ENCODE measurements at places on chromosomes 7 and 10. TPM values are rescaled to one million over a fixed set of nuclear protein-coding genes. Genes with fewer than 3 reads are reported as not detected.

The GPC2 gene
- 7.6 TPM for total RNA-seq

The SLC26A5 gene
- not detected for total RNA-seq

GRCh38 chr7:159068488-159068811, 76.2 kb downstream of the VIPR2 start:
- no peaks in the 10 kb centered on the region for H3K36me3 ChIP-seq
- H3K27me3 ChIP-seq = no peaks in the 10 kb centered on the region
- H3K4me3 ChIP-seq = no peak overlapping the region
- DNase-seq = no peak
- no peaks in the 10 kb centered on the region for H3K4me1 ChIP-seq
- no peak overlapping the region for H3K27ac ChIP-seq

DNA sequence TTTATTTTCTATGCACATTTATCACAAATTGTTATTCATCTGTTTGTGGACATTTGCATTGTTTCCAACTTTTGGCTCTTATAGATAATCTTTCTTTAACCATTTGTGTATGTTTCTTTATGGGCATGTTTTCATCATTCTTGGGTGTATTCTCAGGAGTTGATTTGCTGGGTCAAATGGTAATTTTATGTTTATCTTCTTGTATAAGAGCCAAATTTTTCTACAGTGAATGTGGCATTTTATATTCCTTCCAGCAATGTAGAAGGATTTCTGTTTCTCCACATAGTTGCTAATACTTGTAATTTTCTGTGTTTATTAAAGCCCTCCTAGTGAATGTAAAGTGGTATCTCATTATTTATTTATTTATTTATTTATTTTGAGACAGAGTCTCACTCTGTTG, 21.8 kb downstream of the CYP2C19 start:
- no peaks in the 10 kb centered on the region for H3K4me1 ChIP-seq
- no peak overlapping the region for H3K27ac ChIP-seq
- H3K36me3 ChIP-seq = no peaks in the 10 kb centered on the region
- DNase-seq = no peak
- no peaks in the 10 kb centered on the region for H3K27me3 ChIP-seq

Data from astrocyte (in vitro differentiated cells and primary cell).